ENCODE measurements at places on chromosomes 13 and 19.

GRCh38 chr19:50460161-50460765 lies 16.0 kb upstream of the EMC10 start:
- DNase-seq: no peak

DNA sequence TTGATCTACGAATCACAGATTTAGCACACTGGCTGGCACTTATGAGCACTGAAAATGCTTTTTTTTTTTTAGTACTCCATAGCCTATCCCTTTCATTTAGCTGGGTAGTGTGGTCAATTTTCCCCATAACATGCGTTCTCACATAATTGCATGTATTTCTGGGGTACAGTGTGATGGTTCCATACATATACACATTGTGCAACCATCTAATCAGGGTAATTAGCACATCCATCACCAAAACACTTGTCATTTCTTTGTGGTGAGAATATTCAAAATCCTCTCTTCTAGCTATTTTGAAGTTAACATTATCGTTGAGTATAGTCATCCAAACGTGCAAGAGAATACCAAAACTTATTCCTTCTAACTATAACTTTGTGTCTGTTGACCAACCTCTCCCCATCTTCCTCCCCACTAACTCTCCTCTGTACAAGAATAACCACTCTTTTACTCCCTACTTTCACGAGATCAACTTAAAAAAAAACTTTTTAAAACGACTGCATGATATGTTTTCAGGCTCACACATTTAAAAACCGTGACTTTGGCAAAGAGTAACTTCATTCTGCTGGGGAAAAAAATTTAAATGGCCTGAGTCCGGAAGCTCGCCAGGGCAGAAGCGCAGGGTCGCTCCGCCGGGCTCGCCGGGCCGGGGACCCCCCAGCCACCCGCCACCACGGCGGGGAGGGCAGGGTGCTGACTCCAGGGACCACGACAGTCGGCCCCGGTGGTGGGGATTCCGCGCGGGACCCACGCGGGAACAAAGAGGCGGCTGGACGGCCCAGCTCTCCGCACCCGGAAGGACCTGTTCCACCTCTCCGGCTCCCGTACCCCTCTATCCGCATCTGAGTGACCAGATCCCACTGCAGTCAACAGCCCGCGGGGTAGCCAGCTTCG lies 868 bp upstream of the UBAC2 start:
- no peak for DNase-seq

GRCh38 chr19:4622695-4623421 lies 16.5 kb upstream of the TNFAIP8L1 start:
- no peak for DNase-seq

- DNase-seq: no peak
These were observed 11.8 kb downstream of the CEACAM6 start for GRCh38 chr19:41767115-41767514.

DNA sequence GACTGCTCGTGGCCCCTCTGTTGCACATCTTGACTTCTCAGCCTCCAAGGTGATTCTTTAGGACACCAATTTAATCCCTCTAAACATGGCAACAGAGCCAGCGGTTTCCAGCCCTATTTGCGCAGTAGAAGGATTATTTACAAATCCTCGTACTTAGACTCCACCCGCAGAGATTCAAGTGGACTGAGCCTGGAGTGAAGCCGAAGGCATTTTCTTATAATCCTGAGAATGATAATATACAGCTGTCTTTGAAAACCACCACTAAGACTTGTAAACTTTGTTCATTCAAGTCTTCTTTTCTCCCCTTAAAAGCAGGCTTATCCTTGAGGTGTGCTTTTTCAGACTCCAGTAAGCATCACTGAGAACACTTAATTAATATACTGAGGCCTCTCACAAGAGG lies 4.8 kb upstream of the DPRX start:
- no peak for DNase-seq

- no peak for DNase-seq
These were observed 34.9 kb downstream of the CAB39L start for GRCh38 chr13:49409008-49409407.

DNA sequence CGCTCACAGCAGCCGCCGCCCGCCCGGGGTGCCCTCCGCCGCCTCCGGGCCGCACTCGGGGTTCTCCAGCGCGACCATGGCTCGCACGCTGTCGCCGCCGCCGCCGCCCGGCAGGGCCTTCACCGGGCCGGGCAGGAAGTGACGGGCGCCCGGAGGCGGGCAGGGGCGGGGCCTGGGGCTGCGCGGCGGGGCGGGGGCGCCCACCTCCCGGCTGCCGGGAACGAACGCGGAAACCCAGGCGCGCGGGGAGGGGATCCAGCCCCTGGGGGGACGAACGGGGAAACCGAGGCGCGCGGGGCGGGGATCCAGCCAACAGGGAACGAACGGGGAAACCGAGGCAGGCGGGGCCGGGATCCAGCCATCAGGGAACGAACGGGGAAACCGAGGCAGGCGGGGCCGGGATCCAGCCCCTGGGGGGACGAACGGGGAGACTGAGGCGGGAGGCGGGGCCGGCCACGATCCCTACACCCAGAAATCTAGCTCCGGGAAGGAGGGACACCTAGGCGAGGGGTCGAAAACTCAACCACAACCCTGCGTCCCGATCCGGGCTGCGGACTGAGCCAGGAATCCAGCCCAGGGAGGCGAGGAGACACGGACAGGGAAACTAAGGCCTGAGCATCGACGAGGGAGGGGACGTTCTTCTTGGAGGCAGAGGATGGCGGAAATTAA lies at the start of gene R3HDM4:
Gene R3HDM4 (minus strand): TSS at position 140 of the 669 bp plus-strand sequence. CDS start 62 bp downstream, at position 78.
- DNase-seq: peak; percentile 69

DNA sequence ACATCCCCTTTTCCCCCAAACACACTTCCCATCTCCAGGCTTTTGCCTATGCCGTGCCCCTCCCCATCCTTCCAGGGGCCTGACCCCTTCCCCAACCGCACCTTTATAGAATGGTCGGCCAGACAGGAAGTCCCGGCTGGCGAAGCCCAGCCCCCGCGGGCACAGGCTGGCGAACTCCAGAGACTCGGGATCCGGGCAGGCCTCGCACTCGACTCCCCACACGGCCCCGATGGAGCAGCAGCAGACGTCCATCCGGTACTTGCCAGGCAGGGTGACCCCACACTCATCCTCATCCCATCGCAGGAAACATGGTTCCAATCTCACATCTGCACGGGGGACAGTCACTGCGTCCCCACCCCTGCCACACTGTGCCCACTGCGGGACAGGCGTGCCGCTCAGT lies 25.7 kb downstream of the FBN3 start:
- DNase-seq: no peak

DNA sequence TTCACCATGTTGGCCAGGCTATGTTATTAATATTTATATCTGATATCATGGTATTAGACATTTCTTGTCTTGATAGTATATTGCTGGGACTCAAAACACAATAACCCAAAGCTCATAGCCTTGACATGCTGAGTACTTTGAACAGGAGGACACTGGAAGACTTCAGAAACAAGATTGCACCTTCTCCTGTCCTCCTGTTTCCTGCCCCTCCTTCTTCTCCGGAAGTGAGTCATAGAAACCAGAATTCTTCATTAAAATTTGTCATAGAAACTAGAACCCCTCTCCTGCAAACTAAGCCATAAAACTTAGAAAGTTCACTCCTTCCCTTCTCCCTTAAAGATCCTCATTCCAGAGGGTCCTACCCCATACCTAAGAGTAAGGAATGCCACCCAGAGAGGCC lies 400.2 kb downstream of the SLITRK5 start:
- DNase-seq: no peak

DNA sequence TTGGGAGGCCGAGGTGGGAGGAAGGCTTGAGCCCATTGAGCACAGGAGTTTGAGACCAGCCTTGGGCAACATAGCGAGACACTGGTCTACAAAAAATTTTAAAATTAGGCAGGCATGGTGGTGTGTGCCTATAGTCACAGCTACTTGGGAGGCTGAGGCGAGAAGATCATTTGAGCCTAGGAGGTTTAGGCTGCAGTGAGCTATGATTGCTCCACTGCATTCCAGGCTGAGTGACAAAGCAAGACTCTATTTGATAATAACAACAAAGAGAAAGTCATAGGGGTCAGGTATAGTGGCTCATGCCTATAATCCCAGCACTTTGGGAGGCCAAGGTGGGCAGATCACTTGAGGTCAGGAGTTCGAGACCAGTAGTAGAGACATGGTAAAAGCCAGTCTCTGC lies 4.6 kb upstream of the SLC44A2 start:
- no peak for DNase-seq

- DNase-seq: no peak
These were observed 4.6 kb downstream of the PPP5C start for GRCh38 chr19:46351241-46352041.

- DNase-seq: no peak
These were observed 339.4 kb downstream of the TEX29 start for GRCh38 chr13:111659842-111660241.

DNA sequence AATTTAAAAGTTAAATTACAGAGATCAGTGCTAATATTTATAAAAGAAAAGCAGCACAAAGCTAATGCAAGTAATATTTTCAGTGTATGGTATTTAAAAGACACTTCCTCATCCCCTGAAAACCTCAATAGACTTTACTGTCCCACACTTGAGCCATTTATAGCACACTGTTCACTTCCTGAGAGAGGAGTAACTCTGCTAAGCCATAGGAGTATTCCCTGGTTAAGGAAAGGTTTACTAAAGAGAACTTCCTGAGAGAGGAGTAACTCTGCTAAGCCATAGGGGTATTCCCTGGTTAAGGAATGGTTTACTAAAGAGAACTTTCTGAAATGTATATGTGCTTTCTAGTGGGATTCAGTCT lies 159.4 kb downstream of the NHLRC3 start:
- DNase-seq: no peak

- DNase-seq: no peak
These were observed 12.8 kb downstream of the ZNF565 start for GRCh38 chr19:36201684-36202083.

- no peak for DNase-seq
These were observed 41.8 kb downstream of the RNASEH2B start for GRCh38 chr13:50951366-50951765.

All from stimulated activated CD4-positive, alpha-beta T cell treated with anti-CD3 and anti-CD28 coated beads, TNF-alpha, amount 100 ng/mL, for 1 hour (primary cell).